ENCODE measurements at places on chromosomes 5 and 9. TPM values are rescaled to one million over a fixed set of nuclear protein-coding genes. Genes with fewer than 3 reads are reported as not detected.

DNA sequence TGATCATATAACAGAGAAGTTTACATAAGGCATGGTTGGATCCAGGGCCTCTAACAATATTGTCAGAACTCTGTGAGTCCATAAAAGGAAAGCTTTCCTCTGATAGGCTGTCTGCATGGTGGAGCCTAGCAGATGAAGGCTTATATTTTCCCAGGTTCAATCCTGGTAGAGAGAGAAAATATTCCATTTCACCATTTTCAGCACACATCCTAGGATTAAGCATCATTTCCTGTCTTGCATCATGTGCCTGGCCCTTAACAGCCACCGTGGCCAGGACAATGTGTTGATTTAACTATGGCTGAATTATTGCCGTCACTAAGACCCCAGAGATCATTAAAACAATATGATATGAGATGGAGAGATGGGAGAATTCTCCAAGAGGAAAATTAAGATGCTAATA lies 90.9 kb upstream of the GRIA1 start:
- no peak for DNase-seq

- DNase-seq, result no peak
Observed at GRCh38 chr9:69649566-69650250, 22.5 kb downstream of the APBA1 start.

DNA sequence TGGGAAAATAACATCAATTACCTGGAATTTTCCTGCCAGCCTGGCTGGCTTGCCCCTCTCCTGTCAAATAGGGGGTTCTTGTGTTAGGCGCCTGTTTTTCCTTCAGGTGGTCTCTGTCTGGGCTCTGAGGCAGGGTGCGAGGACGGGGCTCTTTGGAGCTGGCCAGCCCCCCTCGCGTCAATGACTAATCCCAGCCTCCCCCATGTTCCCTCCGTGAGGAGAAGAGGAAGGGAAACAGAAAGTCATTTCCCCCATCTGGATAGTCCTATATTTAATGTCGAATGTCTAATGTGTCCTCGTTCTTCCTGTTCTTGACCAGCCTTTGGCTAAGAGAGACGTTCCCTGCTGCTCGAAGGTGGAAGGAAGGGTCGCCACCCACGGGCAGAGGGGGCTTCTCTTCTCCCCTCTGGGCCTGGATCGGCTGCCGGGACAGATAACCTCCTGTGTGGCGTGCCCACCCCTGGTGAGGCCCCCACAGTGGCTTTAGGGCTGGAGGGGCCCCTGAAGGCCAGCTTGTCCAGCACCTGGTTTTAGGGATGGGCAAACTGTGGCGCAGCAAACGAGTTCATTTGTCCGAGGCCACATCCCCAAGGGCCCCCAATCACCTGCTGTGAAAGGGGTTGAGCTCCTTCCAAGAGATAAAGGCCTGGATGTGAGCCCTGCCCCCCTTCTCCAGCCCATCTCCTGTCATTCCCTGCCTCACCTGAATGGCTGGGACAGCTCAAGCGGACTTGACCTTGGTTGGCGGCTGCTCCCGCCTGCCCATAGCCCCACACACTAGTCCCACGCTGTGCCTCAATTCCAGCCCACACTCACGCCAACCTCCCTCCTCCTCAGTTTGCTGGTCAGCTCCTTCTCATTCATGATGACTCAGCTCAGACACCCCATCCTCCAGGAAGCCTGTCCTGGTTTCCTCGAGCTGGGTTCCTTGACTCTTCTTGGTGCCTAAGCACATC lies 35.9 kb upstream of the UNC5A start:
- DNase-seq, result no peak

- DNase-seq, result no peak
Observed at GRCh38 chr5:96741891-96742309, 65.8 kb downstream of the ERAP1 start.

Gene ARHGEF37
- 21.8 TPM for total RNA-seq

Measured in kidney (tissue), 22 donors.